ENCODE measurements at places on chromosomes 11 and 22.

GRCh38 chr11:10050561-10050960 lies 243.5 kb downstream of the SBF2 start:
- DNase-seq: no peak

- DNase-seq: no peak
These were observed 6.2 kb downstream of the DNAJB13 start for GRCh38 chr11:73956876-73957653.

- no peak for DNase-seq
These were observed 277.3 kb upstream of the FAT3 start for GRCh38 chr11:91947215-91947820.

- DNase-seq: no peak
These were observed 42.5 kb downstream of the RBFOX2 start for GRCh38 chr22:35986088-35986487.

- no peak for DNase-seq
These were observed 133.0 kb downstream of the PLEKHA7 start for GRCh38 chr11:16881074-16881709.

GRCh38 chr22:31937341-31937740 lies 7.0 kb upstream of the YWHAH start:
- no peak for DNase-seq

DNA sequence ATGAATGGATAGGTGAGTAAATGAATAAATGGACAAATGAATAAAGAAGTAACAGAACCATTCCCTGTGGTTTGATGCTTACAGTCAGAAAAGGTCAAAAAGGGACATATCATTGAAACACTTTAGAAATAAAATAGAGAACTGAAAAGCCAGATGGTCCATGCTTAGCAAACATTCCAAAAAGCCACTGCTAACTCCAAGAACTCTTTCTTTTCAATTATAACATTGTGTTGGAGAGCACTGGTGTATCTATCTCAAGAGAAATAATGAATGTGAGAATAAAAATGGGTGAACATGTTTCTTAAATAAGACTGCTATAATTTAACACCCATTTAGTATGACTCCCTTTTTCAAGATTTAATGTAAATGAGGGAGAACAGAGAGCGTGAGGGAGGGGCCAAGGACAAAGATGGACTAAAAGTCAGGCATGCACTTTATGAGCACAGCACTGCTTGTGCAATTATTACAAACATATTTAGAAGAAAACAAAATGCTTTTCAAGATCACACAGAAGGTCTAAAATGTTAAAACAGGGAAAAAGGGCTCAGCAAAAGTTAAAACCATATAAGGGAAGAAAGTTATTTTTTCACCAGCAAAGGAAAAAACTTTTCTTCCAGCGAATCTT lies 224.3 kb upstream of the PITPNB start:
- no peak for DNase-seq

DNA sequence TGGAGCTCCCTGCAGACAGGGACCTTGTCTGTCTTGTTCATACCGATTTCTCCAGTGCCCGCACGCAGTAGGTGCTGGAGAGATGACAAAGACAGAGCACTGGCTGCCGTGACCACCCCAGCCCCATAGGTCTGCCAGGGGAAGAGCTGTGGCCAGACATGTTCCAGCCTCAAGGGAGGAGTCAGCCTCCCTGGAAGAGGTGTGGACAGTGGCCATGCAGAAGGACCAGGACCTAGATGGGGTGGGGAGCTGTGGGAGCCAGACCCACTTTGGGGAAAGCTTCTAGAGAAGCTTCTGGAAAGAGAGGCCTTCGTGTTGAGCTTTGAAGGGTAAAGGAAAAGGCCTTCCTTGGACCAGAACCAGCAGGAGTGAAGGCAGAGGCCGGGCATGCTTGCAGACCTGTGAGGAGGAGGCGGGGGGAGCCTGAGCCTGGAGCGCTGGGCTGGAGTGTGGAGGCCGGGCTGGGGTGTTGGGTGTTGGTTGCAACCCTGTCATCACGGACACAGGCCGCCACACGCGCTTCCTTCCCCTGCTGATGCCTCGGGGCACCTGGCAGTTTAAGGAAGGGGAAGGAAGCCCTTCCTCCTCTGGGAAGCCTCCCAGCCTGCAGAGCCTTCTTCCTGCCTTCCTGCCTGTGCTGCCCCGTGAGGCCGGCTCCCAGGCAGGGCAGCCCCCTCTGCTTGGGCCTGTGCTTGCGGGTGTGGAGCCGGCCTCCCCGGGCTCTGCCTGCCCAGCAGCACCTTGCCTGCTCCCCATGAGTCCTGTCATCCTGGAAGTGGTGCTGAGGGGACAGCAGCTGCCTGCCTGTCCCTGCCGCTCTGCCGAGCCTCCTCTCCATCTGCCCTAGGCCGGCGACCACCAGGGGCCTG lies 12.3 kb downstream of the RELT start:
- no peak for DNase-seq

DNA sequence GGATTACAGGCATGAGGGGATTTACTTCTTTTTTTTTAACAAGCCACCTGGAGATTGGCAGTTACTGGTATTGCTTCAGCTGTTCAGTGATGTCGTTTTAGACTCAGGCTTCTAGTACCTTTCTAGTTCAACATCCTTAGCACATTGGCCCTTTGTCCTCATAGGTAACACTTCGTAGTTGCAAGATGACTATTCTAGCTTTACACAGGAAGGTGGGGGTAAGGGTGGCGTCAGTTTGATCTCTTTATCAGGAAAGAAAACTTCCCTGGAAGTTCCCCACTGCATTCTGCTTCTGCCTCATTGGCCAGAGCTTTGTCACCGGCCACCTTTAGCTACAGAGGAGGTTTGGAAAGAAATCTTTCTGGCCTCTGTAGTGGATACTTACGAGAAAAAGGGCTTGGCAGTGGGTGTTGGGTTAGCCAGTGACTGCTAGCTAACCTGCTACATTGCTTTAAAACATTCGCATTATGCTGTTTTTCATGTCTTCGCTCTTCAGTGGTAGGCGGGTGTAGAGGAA lies 40.7 kb downstream of the SFI1 start:
- DNase-seq: peak; percentile 68

DNA sequence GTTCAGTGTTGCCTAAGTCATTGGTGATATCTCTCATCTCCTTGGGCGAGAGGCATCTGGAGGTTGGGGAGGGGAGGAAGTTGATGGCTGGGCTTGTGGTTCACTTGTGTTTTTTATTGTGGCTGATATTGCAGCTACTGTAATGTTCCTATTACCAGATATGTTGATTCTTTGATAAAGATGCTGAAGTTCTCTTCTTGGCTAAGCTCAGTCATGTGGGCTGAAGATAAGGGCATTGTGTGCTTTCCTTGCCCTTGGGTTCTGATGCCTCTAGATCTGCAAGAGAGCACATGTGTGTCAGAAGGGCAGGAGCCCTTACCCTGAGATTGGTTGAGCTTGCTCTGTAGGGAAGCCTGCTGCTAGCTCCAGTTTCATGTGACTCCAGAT lies 12.0 kb downstream of the STX3 start:
- DNase-seq: no peak

Measured in GM10248 (cell line).